AML-193 (cell line): ENCODE measurements at places on chromosomes 1 and 21.

DNA sequence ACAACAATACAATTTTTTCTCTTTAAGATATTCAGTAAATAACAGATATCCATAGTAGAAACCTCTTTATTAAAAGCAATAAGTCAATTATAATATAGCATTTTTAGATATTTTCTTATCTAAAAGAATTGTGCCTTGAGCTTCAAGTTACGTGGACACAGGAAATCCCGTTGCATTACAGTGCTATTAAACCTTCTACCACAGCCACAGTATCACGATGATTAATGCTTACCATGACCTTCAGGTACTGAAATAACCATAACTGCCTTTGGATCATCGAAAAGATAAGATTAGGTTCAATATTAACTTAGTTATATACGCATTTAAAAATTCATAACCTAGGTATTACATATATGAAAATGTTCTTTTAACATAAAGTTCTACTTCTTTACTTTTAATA is 17.9 kb downstream of the B3GALNT2 start:
- DNase-seq: no peak

DNA sequence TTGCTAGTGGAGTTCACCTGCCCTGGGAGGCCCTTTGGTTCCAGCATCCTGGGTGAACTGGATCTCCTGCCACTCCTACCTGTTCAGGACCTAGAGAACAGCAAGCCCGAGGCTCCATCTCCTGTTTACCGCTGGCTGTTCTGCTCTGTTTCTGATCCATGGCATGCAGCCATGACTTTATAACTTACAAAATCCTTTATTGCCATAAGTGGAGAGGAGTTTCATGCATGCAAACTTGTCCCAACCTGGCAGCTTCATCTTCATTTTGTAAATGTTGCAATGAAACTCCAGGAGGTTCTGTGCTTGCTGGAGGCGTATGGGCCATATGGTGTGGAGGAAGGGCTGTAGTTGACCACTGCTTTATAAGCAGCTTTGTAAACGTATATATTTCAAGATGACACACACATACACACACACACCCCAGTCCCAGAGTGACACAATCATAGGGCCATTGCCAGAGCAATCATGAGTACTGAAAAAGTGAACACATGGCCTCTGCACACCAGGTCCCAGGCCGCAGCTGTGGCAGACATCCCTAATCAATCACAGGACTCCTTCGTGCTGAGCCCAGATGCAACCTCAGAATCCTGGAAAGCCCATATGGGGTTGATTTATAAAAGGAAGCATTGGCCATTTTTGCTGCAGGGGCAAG is 69.0 kb downstream of the UBIAD1 start:
- no peak for DNase-seq

DNA sequence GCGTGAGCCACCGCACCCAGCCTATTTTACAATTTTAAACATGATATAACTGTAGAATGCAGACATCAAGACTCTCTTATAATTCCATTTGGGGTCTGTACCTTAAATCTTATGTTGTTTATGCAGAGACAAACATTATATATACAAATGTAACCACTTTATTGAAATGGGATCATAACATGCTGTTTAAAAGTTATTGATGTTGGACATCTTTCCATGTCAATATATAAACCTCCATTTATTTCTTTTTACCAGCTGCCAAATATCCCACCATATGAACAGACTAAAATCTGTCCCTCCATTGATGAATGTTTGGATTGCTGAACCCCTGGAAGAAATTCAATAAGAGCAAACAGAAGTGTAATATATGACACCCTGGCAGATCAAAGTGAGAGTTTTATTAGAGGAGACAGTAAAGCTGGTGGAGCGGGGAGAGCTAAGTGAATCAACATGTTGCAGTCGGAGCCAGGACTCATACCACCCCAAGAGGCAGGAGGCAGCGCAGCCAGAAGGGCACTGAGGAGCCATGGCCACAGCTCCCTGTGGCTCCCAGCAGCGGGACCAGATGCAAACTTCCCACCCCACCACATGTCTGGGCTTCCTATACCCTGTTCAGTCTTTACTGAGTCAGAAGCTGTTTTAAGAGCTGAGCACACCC is 4.7 kb upstream of the PCSK9 start:
- no peak for DNase-seq

- no peak for DNase-seq
Measured at GRCh38 chr1:201906336-201906735, 17.6 kb downstream of the SHISA4 start.

- DNase-seq: no peak
Measured at GRCh38 chr1:21050031-21050430, 126.7 kb downstream of the EIF4G3 start.

- no peak for DNase-seq
Measured at GRCh38 chr1:167512046-167512654, 6.2 kb downstream of the CD247 start.

- no peak for DNase-seq
Measured at GRCh38 chr1:185353124-185353523, 36.1 kb upstream of the IVNS1ABP start.

GRCh38 chr1:26951216-26951615 is 9.1 kb downstream of the KDF1 start:
- no peak for DNase-seq

DNA sequence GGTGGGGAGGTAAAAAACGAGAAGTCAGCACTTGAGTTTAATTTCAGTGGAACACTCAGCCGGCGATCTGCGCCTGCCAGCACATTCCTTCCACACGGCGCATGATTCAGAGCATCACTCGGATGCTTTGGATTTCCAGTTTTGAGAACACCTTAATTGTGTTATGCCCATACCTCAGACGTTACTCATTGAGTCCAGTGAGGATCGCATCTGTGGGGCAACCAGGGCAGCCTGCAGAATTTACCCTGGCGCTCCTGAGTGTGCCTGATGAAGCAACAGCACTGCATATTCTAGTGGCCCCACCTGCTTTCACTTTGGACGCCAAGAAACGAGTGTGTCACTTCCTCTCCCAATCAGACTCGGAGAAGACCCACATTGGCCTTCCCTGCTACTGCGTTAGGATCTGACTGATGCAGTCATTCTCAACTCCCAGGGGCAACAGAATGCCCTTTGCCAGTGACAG is 19.9 kb downstream of the FAM89A start:
- DNase-seq: no peak

DNA sequence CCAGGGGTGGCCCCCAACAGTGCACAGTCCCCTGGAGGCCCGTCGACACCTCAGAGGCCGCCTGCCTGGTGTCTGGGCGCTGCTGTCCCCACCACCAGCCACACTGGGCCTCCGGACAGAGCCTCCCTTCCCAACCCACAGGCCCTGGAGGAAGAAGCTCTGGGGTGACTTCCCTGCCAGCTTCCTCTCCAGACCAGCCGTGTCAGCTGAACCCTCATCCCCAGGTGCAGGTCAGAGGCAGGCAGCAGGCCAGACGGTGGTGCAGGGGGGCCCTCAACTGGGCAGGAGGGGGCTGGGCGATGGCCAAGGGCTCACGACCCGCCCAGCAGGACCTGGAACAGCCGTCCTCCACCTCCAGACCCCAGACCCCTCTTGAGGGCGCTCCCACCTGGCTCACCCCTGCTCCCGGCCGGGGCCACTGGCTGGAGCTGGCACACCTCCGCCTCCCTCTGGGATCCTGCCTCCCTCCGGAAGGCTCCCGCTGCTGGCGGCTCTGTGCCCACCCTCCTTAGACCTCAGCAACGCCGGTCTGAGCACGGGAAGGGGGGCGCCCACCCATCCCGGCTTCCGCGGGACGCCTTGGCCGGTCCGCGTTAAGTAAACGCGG is 520 bp downstream of the TNFRSF18 start:
- no peak for DNase-seq

- DNase-seq: no peak
Measured at GRCh38 chr1:201916649-201917249, 28.1 kb downstream of the SHISA4 start.

- DNase-seq: no peak
Measured at GRCh38 chr1:58108783-58109182, 437.7 kb downstream of the OMA1 start.

GRCh38 chr1:95146637-95147036 is 29.5 kb downstream of the TLCD4 start:
- DNase-seq: no peak

GRCh38 chr1:74772945-74773344 is 40.0 kb downstream of the TYW3 start:
- no peak for DNase-seq

- DNase-seq: no peak
Measured at GRCh38 chr1:247638011-247638410, 32.6 kb downstream of the OR2G3 start.

GRCh38 chr1:7614576-7615074 is 156.5 kb upstream of the VAMP3 start:
- no peak for DNase-seq

- DNase-seq: no peak
Measured at GRCh38 chr1:69976896-69977295, 228.5 kb downstream of the LRRC40 start.

DNA sequence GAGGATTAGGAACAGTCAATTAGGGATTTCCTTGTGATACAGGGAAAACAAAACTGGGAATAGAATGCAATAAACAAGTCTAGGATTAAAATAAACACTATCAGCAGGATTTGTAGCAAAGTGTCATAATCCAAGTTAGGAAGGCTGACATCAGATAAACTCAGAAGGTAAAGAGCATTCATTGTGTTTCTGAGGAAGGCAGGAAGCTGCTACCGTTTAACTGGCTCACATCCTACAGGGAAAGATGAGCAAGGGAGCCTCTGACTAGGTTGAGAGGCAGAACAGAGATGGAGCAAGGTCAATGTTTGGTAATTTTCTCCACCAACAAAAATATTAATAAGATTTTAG is 124.7 kb downstream of the POU2F1 start:
- no peak for DNase-seq

DNA sequence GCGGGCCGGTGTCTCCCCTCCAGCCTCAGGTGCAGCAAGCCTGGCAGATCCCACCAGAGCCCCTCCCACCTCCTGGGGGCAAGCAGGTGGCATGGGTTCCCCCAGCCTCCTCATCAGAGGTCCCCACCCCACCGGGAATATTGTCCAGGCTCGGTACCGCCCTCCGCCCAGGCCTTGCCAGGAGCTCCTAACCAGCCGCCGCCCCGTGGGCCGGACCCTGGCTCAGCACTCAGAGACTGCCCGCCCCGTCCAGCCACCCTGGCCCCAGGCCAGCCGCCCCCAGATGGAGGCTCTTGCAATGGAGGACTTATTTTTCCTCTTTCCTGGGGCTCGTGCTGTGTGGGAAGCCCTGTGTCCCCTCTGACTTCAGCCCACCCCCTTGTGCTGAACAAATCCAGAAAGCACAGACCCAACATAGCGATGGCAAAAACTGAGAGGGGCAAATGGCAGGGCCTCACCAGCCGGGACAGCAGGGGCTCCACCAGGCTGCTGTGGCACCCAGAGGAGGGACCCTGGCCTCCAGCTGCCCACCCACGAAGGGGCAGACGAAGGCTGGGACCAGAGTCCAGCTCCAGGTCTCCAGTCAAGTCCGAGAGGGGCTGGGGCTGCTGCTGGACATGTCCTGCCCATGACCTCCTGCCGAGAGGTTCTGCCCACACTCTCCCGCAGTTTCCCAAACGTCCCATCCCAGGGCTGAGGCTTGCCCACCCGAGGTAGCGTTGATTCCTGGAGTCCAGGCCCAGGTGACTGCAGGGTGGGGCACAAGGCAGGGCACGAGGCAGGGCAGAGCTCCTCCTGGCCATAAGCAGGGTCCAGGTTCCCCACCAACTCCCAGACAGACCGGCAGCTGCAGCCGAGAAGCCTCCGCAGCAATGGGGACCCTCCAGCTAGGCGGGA is 7.5 kb downstream of the MEGF6 start:
- DNase-seq: no peak

GRCh38 chr1:117753652-117754051 is 147.8 kb downstream of the TENT5C start:
- peak; percentile 34 for DNase-seq

DNA sequence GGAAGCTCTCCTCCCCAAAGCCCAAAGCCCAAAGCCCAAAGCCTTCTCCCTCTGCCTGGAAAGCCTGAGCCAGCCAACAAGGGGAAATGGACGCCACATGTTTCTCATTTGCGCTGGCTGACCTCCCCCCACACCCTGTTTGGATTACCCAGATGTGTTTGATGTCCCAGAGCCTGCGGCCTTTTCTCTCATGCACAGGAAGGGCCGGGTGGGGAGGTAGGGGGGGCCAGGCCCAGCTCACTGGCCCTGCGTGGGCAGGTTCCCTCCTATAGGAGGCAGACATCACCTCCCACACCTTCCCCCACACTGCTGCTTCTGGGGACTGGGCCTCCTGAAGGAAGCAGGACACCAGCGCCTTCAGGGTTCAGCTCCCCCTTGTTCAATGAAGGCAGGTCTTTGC is 116.3 kb downstream of the NAV1 start:
- no peak for DNase-seq
